ENCODE measurements at places on chromosomes 2 and 18.
A peak's percentile ranks its signal among the peaks of the same experiment; 100 is the strongest.

GRCh38 chr2:10266133-10266620 is 36.5 kb upstream of the HPCAL1 start:
- no peak for DNase-seq

GRCh38 chr2:239882331-239882732 is 142.8 kb downstream of the NDUFA10 start:
- peak; percentile 70 for DNase-seq

GRCh38 chr2:43478412-43479086 is 117.3 kb downstream of the THADA start:
- DNase-seq, result no peak

- DNase-seq, result no peak
Measured at GRCh38 chr2:231009236-231009919, 13.5 kb downstream of the SPATA3 start.

DNA sequence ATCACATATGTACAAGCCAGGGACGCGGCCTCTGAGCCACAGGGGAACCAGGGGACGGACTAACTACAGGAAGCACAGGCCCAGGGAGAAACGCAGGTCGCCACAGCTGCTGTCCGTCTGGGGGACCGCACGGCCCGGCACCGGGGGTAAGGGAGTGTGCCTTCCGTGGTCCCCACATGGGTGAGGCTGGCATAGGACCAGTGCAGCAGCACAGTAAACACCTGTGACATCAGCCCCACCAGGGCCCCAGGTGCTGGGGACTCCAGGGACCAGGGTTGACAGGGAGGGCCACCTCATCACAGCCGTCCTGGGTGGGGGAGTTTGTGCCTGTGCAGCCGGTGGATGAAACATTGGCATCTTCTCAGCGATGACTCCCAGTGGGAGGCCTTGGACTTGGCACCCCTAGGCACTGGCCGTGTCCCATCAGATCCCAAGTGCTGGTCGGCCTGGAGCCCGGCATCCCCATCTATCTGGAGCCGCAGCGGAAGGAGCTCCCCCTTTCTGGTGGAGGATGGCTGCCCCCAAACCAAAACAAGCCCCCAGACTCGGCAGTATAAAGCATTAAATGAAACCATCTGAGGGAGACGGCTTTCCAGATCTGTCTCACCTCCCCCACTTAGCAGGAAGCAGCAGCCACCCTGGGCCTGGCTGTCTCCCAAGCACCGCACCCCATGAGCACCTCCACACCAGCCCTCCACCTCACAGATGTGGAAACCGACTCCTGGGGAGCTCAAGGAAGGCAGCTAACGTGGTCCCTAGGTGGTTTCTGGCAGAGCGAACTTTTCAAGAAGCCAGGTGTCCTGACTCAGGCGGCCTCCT is 22.5 kb downstream of the AQP12A start:
- no peak for DNase-seq

GRCh38 chr2:198692907-198693510 is 764.7 kb downstream of the SATB2 start:
- DNase-seq, result no peak

GRCh38 chr2:7837237-7837760 is 844.6 kb upstream of the ID2 start:
- no peak for DNase-seq

- peak; percentile 37 for DNase-seq
Measured at GRCh38 chr2:189641002-189641401, 20.3 kb upstream of the ASNSD1 start.
